Activated naive CD4-positive, alpha-beta T cell (primary cell): ENCODE measurements at places on chromosomes 5 and 9.

- DNase-seq = no peak
Measured at GRCh38 chr5:7916171-7916804, 47.3 kb downstream of the MTRR start.

DNA sequence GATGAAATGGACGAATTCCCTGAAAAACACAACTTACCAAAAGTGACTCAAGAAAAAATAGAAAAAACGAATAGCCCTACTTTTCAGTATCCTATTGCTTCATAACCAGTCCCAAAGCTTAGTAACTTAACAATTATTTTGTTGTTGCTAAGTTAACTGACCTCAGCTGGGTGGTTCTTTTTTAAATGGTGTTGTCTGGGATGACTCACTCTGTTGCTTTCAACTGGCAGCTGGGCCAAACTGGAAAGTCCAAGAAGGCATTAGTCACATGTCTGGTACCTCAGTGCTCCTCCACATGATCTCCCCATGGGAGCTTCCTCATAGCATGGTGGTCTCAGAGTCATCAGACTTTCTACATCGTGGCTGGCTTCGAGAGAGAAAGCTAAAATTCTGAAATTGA, 47.8 kb upstream of the ADAMTS2 start:
- DNase-seq = no peak

DNA sequence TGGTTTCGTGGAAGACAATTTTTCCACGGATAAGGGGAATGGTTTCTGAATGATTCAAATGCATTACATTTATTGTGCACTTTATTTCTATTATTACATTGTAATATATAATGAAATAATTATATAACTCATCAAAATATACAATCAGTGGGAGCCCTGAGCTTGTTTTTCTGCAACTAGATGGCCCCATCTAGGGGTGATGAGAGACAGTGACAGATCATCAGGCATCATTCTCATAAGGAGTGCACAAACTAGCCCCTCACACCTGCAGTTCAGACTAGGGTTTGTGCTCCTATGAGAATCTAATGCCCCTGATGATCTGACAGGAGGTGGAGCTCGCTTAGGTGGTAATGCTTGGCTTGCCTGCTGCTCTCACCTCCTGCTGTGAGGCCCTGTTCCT, 6.4 kb downstream of the ISCA1 start:
- DNase-seq = no peak

DNA sequence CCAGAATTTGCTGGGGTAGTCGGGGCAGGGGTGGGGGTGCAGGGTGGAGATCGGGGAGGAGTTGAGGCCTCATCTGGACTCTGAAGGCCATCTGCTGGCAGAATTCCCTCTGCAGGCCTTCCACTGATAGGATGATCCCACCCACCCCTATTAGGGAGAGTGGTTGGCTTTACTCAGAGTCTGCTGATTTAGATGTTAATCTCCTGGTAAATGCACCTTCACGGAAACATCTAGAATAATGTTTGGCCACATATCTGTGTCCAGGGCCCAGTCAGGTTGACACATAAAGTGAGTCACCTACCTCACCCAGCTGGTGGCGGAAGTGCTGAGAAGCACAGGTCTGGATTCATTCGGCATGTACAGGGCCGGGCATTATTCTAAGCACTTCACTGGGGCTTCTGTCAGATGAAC, 50.0 kb downstream of the DAPK1 start:
- DNase-seq = no peak

DNA sequence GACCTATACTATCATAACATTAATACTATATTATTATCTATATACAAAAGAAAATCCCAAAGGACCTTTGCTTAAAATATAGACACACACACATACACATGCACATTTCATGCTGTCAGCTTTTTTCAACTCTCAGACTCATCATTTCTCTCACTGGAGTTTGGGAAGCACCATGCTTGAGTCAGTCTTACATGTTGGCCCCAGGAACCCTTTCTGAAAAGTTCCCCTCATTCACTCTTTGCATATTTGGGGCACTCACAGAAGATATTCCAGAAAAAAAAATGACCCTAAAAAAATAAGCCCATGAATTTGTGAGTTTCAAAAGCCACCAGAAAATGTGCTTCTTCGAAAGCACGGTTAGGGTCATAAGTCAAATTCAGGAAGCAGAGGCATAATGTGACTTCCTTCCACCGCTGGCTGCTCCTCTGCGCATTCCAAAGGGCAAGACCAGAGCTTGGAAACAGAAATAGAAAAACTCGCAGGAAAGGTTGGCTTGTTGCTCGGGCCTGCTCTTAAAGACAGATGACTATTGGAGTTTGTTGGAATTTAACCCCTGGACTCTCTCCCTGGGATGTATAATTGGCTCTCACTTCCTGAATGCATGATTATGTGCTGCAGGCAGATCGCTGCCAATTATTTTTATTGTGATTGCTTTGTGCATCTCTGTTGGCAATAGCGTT, 129.7 kb upstream of the IQGAP2 start:
- DNase-seq = no peak

DNA sequence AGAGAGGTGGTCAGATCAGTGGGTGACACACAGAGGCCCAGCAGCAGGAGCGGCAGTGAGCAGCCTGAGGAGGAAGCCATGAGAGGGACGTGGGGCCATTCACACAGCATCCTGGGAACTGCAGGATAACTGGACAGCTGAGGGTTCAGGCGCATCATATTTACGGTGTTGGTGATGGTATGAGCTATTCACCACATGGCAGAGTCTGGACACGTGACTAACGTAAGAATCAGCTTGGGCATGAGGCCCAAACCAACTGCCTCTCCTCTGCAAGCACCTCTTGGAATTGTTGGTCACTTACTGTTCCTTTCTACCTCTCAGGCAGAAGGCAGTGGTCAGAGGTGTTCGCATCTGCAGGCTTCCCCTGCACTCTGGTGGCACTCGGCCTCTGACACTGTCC, 141.1 kb downstream of the ENTREP1 start:
- DNase-seq = no peak

DNA sequence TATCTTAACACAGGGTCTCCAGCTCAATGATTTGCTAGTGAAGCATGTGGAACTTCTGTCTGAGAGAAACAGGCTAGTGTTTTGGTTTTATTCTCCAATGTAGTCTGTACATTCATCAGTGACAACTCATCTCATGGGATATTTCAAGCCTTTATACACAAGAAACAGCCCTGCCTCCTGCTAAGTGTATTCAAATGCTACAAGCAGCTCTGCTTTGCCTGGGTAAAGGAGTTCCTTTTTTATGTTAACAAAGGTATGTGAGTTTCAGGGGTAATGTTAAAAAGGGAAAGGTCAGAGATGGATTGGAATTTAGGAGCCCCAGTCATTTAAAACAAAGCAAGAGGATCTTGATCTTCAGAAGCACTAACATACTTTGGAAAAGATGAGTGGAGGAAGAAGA, 498.7 kb downstream of the ISL1 start:
- no peak for DNase-seq

DNA sequence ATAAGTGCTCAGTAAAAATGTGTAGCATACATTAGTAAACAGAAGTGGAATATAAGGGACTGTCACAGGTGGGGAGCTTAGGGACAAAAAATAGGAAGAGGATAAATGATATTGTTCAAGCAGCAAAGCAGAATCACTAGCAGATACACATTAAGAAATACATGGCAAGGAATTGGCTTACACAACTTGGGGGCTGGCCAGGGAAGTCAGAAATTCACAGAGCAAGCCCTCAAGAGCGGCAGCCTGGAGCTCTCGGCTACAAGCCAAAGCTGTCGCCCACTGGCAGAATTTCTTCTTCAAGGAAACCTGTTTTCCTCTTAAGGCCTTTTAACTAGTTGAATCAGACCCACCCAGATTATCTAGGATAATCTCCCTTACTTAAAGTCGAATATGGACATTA, 73.0 kb upstream of the SMIM23 start:
- DNase-seq = no peak

DNA sequence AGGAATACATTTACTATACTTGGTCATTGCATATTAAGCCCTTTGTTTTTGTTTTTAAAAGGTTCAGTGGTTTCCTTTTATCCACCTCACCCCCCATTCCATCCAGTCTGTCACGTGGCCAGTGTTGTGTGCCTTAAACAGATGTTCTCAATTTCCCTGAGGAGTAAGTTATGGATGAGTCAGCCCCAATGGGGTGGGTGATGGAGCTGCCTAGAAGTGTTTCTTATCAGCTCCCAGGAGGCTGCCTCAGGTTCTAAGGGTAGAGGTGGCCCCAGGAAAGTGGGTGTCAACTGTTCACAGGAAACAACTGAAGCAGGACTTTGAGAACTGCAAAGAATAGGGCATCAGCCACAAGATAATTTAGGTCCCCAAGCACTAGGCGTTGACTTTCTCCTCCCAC, 41.1 kb downstream of the ACTBL2 start:
- DNase-seq = no peak

GRCh38 chr9:589723-590122, 251.8 kb upstream of the DMRT1 start:
- DNase-seq = no peak

DNA sequence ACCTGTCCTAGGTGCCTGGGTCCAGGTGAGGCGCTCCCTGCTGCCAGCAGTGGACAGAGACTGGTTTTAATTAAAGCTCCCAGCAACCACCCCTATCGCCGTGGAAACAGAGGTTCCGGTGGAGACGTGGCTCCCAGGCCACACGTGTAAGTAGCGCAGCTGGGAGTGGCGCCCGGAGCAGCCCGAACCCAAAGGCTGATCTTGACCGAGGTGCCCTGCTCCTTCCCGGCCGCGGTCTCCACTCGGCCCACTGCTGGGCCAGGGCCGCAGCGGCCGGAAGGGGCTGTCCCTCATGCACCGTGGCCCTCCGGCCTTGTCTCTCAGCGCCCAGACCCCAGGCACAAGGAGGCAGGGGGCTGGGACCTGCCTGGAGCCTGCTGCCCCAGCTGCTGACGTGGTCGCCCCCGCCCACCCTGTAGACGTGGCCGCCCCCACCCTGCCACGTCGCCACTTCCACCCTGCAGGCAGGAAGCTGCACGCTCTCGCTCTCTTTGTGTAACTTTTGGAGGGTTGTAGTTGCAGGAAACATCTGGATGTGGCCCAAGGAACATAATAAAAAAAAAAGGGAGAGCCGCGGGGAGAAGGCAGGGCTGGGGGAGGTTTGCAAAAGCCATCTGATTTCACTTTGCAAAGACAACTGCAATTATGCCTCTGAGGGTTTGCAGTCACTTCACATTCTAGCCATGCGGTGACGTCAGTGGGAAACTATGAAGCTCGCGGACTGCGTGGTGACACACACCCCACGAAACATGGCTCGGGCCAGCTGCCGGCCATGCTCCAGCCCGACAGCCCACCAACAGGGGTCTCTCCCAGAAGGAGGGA, 129.9 kb downstream of the RXRA start:
- DNase-seq = no peak
